SIG-M5 (cell line): ENCODE measurements at places on chromosomes 11 and 22.

GRCh38 chr11:19520681-19521080 lies 192.0 kb upstream of the NAV2 start:
- DNase-seq = no peak

- no peak for DNase-seq
These were observed 617 bp upstream of the ALKBH3 start for GRCh38 chr11:43879789-43880639.

DNA sequence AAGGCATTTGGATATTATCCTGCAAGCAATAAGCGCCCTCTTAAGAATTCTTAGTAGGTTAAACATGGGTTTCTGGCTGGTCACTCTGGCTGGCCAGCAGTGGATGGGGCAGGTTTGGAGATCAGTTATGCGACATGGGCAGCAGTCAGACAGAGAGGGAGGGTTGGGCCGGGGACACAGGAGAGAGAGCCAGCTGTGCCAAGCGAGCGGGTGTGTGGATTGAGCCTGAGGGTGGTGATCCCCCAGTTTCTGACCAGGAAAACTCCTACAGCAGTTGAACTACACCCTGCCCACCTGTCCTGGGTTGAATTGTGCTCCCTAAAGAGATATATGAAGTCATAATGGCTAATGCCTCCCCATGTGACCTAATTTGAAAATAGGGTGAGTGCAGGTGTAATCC lies 671.2 kb downstream of the TBC1D22A start:
- no peak for DNase-seq

GRCh38 chr11:108871867-108872266 lies 207.0 kb downstream of the DDX10 start:
- no peak for DNase-seq

GRCh38 chr11:102771351-102771750 lies 9.1 kb downstream of the MMP10 start:
- no peak for DNase-seq

DNA sequence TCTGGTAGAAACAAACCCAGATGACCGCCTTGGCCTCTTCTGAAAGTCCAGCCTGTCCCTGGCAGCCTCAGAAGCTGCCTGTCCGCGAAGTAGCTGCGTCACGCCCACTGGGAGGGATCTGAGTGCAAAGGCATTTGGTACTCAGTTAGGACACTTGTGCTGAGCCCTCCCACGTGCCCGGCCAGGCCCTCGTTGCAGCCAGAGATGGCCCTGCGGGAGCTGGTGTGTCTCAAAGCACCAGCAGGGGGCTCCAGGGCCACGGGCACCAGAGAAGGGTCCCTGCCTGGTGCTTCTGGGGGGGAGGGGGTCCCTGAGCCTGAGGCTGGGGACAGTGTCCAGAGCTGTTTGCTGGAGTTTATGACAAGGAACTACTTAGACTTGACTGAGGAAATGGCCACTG lies 5.8 kb downstream of the SELENOO start:
- DNase-seq = no peak

- DNase-seq = no peak
These were observed 9.2 kb upstream of the KCNE3 start for GRCh38 chr11:74476536-74476935.

- DNase-seq = no peak
These were observed 773.6 kb upstream of the TENM4 start for GRCh38 chr11:80214413-80214812.

- no peak for DNase-seq
These were observed 6.9 kb upstream of the IFITM3 start for GRCh38 chr11:327581-327923.

GRCh38 chr11:120532082-120532831 lies 20.7 kb downstream of the GRIK4 start:
- DNase-seq = no peak

GRCh38 chr11:64960719-64961118 lies 11.2 kb downstream of the MAJIN start:
- no peak for DNase-seq

DNA sequence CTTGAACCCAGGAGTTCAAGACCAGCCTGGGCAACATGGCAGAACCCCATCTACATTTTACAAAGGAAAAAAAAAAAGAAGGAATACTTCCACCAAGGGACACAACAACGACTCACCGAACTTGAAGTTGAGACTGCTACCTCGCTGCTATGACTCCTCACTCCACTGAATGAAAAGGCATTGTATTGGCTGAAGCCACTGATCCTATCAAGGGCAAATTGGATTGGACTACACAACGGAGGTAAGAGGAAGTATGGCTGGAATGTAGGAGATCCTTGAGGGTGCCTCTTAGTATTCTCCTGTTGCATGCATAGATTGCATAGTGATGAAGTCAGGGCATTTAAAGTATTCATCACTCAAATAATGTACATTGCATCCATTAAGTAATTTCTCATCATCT lies 97.9 kb downstream of the CWF19L2 start:
- no peak for DNase-seq

DNA sequence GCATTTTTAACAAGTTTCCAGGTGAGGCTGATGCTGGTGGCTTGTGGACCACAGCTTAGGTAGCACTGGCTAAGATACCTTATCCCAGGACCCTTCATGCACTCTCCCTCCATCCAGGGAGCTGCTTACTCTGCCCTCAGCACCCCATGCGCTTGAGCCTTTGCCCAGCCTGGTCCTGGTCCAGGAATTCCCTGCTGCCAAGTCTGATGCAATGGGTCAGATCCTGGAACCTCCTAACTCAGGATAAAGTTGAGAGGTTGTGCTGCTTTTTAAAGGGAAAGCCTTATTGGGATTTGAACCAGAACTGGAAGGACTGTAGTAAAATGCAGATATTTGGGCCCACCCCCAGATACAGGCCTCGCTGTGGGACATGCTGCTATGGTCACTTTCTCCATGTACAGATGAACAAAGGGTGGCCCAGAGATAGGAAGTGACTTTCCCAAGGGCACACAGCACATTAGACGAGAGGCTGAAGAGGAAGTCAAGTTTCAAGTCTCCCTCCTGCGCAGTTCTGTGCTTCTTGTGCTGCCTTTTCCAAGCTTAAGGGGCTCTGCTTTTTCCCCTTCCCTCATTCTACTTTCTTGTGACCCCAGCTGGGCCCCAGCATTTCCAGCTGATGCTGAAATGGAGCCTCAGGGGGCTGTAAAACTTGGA lies 824 bp upstream of the LGALS12 start:
- no peak for DNase-seq

- DNase-seq = no peak
These were observed 8.3 kb upstream of the HTR3B start for GRCh38 chr11:113896156-113896879.

DNA sequence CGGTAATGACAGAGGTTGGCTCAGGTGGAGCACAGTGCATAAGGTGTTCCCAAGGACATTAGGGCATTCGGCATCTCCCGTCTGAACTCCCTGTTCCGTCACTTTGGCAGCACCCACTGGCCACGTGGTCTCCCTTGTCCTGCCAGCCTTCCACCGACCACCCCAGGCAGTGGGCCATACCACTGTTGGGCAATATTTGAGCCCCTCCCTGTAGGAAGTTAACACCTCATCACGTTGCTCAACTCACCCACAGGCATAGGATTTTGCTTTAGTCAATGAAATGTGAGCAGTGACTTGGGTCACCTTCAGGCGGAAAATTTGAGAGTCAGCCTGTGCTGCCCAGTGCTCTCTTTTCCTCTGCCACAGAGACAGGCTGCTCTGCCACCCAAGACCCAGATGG lies 44.0 kb downstream of the SERPINH1 start:
- DNase-seq = no peak

DNA sequence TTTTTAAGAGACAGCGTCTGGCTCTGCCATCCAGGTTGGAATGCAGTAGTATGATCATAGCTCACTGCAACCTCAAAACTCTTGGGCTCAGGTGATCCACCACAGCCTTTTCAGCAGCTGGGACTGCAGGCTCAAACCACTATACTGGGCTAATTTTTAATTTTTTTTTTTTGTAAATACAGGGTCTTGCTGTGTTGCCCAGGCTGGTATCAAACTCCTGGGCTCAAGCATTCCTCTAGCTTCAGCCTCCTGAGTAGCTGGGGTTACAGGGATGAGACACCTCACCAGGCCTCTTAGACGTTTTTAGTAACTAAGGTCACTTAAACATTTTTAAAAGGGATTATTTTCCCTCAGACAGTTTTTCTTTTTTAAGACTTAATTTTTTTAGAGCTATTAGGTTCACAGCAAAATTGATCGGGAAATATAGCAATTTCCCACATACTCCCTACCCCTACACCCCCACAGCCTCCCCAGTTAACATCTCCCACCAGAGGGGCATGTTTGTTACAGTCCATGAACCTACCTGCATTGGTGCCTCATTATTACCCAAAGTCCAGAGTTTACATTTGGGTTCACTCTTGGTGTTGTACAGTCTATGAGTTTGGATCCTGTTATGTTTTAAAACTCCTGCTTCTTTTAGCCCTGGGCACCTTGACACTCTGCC lies 3.9 kb downstream of the BCR start:
- DNase-seq = no peak

DNA sequence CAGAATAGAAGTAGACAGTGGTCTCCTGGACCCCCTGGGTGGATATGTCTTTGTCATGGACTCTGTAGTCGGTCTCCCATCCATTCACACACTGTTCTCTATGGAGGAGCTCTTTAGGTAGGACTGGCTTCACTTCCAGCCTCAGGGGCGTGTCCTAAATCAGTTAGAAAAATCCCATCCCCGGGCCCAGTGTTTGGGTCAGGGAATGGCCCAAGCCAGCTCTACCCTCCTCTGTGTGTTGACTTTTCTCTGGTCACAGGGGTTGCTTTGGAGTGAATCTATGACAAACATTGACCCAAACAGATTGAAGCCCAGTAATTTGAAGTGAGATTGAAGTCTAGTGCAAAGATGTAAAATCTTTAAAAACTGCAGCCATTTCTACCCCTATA lies 34.0 kb downstream of the WEE1 start:
- DNase-seq = no peak
